ENCODE measurements at places on chromosomes 7 and 10.

DNA sequence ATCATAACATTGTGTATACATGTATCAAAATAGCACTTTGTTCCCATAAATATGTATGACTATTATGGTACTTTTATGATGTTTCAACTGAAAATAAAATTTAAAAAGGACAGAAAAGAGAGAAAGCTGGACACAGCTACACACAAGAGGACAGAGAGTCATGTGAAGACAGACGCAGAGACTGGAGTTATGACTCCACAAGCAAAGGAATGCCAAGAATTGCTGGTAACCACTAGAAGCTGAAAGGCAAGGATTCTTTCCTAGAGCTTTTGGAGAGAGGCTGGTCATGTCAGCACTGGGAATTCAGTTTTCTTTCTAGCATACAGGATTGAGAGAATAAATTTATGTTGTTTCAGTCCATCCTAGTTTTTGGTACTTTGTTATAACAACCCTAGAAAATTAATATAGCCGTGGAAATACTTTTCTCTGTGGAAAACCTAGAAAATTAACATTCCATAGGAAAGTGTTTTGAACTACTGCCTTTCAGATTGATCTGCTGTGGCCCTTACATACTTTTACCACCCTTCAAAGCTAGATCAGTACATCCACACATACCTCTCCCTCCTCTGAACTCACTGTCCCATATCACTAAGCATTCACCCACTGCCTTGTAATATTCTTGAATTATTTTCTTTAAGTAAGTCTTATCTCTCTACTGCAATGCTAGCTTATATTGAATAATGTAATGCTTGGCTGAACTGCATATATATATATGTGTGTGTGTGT, 575.3 kb downstream of the IPMK start:
- no peak for DNase-seq

DNA sequence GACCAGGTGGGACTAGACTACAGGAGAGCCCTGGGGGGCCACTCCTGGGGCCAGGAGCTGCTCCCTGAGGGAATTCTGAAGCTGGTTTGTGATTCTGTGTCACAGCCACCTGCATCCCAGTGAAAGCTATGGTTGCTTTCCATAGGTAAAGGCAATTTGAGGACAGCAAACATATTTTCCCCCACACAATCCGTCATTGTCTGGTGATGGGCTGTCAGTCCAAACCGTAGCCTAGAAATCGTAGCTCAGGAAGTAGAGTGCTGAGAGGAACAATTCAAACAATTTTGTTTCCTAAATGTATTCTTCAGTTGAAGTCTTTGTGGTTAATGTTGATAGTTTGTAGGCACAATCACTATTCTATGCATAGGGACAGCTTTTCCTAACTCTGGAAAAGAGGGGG, 106.0 kb upstream of the INSYN2A start:
- no peak for DNase-seq

GRCh38 chr10:109977382-109977806, 30.4 kb upstream of the ADD3 start:
- DNase-seq = no peak

DNA sequence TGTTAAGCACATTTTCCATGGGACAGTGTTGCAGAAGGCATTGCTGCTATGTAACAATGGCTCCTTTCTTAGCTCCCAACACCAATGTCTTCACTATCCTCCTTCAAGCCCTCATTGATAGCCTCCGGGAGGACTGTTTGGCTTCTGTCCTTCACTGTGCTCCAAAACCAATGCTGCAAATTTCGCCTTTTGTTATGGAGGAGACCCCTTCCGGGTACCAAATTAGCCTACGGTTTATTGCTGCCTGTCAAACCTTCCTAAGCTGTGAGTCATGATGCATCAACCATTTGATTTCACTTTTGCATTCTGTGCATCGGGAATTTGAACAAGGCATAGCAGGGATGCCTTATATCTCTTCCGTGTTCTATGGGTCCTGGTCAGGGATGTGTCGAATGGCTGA, 432.9 kb downstream of the GATA3 start:
- DNase-seq = no peak

DNA sequence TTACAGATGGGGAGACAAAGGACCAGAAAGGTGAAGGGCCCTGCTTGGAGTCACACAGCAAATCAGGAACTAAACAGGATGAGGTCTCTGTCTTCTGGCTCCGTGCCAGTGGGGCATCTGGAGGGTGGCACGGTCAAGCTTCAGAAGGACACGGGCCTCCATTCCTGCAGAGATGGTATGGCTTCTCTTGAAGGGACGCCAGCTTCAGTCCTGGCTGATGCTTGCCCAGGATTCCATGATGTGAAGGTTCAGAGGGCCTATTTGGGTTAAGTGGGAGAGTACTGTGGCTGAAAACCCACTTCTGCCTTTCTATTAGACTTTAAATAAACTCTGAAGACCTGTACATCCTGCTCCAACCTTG, 6.1 kb downstream of the RAMP3 start:
- no peak for DNase-seq

DNA sequence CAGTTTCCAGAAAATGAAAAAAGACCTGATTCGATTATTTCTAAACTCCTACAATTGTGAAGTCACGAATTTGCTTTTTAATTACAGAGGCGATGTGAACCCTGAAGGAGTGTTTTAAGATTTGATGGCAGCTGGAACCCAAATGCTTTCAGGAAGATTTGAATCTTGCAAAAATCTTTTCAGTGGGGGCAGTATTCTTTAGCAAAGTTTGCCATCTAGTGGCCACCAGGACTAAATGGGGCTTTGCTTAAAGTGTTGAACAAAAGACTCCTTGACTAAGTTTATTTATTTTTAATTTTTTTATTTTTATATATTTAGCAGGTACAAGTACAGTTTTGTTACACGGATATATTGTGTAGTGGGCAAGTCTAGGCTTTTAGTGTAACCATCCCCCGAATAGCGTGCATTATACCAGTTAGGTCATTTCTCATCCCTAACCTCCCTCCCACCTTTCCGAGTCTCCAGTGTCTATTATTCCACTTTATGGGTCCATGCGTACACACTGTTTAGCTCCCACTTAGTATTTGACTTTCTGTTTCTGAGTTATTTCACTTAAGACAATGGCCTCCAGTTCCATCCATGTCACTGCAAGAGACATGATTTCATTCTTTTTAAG, 98.8 kb downstream of the CACNB2 start:
- peak; percentile 46 for DNase-seq

DNA sequence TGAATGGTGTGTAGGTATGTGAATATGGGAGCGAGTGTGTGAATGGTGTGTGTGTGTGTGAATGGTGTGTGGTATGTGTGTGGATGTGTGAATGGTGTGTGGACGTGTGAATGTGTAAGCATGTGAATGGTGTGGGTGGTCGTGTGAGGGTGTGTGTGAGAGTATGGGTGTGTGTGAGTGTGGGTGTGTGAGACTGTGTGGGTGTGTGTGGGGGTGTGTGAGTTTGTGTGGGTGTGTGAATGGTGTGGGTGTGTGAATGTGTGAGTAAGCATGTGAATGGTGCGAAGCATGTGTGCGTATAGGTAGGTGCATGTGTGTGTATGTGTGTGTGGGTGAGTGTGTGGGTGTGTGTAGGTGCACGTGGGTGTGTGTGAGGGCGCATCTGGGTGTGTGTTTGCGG, 160.7 kb upstream of the COBL start:
- DNase-seq = no peak

DNA sequence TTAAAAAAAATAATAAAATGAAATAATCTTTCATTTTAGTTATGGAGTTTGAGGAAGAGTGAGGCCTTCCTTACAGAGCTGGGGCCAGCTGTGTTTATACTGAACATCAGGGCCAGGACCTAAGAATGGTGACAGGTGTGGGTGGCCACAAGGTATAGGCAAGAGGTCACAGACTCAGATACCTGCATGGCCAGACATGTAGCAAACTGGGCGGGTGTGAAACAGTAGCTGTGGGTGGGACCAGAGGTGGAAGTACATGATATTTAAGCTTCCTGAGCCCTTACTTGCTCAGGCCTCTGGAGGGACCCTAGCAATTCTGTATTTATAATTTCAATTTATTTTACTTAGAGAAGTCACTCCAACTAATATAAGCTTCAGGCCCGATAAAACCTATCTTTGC, 27.7 kb upstream of the CAMK1D start:
- no peak for DNase-seq

- DNase-seq = no peak
These were observed 52.3 kb upstream of the GJD4 start for GRCh38 chr10:35552650-35553342.

- no peak for DNase-seq
These were observed 44.8 kb downstream of the PDGFA start for GRCh38 chr7:474605-475424.

DNA sequence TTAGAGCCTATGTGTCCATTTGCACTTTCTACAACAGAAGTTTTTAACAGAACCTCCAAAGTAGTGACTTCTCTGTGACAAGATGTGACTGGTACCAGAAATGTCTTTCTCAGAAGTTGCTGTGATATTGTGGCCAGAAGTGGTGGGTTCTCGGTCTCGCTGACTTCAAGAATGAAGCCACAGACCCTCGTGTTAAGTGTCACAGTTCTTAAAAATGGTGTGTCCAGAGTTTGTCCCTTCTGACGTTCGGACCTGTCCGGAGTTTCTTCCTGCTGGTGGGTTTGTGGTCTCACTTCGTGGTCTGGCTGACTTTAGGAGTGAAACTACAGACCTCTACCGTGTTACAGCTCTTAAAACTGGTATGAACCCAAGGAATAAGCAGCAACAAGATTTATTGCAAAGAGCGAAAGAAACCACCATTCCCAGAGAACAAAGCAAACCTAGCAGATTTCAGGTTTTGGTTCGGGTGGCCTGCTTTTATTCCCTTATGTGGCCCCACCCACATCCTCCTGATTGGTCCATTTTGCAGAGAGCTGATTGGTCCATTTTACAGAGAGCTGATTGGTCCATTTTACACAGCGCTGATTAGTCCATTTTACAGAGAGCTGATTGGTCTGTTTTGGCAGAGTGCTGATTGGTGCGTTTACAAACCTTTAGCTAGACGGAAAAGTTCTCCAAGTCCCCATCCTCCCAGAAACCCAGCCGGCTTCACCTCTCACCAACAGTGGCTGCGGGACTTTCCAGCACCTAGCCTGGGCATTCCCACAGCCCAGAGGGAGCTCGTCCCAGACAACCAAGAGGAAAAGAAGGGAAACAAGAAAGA, 3.0 kb downstream of the ITPRID1 start:
- DNase-seq = no peak

GRCh38 chr7:150685219-150686029, at the start of gene GIMAP2:
Gene GIMAP2 (plus strand): TSS chr7:150685706. CDS start chr7:150687060, 1,354 bp downstream.
- DNase-seq = peak; percentile 11

DNA sequence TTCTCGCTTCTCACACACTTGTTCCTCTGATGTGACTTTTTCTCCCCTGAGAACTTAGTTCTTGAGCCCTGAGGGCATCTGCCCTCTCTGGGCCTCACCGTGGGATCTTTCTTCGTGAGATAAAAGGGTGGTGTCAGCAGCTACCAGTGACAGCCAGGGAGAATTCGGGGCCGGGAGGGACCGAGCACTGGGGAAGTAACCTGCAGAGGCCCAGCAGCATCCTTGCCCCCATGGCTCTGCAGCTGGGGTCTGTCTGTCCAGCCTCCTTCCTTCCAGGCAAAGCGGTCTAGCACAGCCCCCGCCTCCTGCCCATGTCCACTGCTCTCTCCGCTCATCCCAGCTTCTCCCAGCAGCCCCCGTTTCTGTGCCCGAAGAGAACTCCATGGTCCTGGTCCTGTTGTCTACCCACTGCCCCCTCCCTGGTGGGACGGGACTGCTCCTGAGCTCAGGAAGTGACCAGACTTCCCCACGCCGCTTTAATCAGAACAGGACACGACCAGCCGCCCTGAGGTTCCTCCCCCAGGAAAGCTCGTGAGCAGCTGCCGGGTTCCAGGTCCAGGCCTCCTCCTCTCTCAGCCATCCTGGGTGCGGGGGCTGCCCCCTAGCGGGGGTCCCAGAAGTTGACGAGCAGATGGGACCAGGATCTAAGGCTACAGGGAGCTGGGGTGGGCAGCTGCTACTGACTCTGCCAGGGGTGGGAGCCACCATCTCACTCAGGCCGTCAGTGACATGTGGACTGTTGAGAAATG, 187.5 kb downstream of the WDR37 start:
- DNase-seq = no peak

GRCh38 chr7:92763636-92764423, 72.5 kb downstream of the CDK6 start:
- DNase-seq = no peak

- no peak for DNase-seq
These were observed 68.6 kb upstream of the COMTD1 start for GRCh38 chr10:75304313-75304712.
